Activated B cell treated with CpG ODN at 0.5 μM for 24 hours (primary cell): ENCODE measurements at places on chromosomes 7 and 10. TPM values are rescaled to one million over a fixed set of nuclear protein-coding genes. Genes with fewer than 3 reads are reported as not detected.

DNA sequence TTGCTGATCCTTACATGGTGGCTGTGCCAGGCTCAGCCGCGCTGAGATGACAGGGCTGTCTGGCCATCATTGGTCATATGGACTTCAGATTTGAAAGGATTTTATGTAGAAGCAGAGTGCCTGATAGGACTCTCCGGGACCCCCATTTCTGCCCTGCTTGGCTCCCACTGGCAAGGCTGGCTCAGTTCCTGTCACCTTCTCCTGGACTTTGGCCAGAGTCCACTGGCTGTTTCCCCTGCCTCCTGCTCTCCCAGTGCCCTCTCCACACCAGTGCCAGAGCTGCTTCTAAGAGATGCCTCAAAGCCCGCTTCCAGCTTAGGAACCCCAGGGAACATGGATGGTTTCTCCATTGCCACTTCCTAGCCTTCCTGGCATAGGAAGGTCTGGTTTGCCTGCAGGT, 5.1 kb upstream of the SH2D4B start:
- DNase-seq, result no peak

DNA sequence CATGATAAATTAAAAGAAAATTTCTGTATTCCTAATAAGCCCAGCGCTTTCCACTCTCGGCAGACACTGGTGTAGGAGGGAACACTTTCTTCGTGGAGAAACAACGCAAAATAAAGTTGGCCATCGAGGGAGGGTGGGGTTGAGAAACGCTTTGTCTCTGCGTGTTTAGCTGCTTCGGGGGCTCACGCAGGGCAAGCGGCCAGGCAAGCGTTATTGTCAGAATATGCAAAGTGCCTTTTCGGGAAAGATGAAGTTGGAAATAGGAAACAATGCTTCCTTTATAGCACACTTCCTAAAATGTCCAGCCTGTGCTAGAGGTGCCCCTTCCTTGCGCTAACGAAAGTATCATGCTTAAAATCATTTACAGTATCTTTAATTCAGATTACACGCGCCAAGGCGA, 1.9 kb upstream of the EBF3 start:
- DNase-seq, result no peak

- no peak for DNase-seq
These were observed 28.1 kb downstream of the ELFN1 start for GRCh38 chr7:1698201-1698600.

- DNase-seq, result no peak
These were observed 22.7 kb downstream of the DYNC1I1 start for GRCh38 chr7:95794917-95795515.

GRCh38 chr7:27955596-27955995, 215.6 kb downstream of the TAX1BP1 start:
- no peak for DNase-seq

DNA sequence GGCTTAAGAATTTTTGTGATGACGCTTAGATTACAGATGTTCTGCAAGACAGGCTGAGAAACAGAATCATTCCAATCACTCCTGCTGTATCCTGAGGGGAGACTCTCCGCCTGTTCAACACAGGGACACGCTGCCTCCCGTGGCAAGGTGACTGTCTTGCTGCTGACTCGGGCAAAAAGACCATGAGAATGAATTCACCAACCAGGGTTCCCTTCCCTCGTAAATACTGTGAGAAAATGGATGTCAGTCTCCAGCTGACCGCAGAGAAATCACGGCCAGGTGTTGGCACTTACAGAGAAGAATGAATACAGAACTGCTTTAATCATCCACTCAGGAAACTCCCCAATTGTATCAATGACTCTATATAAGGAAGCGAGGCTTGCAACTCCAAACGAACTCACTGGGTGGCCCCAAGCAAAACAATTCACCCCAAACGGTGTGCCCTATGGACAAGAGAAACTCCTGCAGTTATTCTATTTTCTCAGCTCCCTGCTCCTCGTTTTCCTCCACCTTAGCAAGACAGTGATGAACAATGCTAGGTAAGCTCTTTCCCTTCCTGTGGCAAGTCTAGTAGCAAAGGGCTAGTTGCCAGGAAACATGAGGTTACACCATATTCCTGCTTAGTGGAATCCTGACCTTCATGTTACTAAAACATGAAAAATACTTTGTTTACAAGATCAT, 22.8 kb downstream of the GNA12 start:
- no peak for DNase-seq

- DNase-seq, result no peak
These were observed 33.5 kb downstream of the HTRA1 start for GRCh38 chr10:122494833-122495232.

GIMAP6 gene
- 0.17 and 0.35 TPM in 2 replicates for total RNA-seq

CUZD1 gene
- 2.2 and 2.5 TPM in 2 replicates for total RNA-seq

GRCh38 chr10:4371691-4372295, 454.2 kb upstream of the AKR1E2 start:
- DNase-seq, result no peak

DNA sequence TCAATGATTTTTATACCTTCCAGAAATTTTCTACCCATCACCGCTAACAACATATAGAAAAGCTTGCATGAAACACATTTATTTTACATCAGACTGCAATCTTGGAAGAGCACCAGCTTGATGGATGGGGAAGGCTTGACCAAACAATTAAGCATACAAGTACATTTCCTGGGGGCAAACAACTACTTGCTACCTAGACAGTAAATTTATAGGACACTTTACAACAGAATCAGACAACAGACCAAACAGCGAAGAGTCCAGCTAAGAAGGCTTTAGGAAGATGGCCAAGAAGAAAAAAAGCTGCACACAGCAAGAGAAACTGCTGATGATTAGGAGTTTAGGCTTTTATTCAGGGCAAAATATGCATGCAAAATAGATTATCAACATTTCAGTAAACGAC, 8.0 kb downstream of the AASS start:
- DNase-seq, result no peak
